ENCODE measurements at places on chromosomes 2 and 18.

DNA sequence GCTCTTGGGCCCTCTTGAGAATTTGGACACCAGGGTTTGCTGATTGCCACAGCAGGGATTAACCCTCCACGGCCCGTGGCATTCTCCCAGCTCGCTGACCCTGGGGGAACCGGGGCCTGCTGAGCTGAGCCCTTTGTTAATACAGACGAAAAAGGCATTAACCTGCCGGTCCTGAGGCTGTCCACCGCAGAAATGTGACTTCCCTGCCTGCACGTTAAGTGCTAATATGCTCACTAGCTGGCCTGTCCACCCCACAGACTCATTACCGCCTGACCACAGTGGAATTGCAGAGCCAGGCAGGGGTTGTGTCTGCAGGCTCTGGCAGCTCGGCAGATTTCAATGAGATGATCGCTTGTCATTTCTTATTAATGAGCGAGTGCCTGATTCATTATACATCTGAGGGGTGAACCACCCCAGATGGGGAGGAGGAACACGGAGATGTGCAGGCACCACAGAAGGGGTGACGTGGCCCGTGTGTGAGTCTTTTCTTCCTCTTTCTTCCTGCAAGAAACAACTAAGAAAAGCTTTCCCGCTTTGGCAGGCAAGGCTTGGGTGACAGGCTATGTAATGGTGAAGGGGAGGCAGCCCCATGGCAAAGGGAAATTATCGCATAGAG lies 126.0 kb downstream of the GLI2 start:
- DNase-seq: no peak

GRCh38 chr18:49652881-49653724 lies 91.2 kb downstream of the LIPG start:
- no peak for DNase-seq

GRCh38 chr2:98234776-98235175 lies 111.5 kb upstream of the CNGA3 start:
- no peak for DNase-seq

- DNase-seq: no peak
These were observed 108.3 kb downstream of the CDH7 start for GRCh38 chr18:65859075-65859474.

GRCh38 chr2:177537213-177537612 lies 144.6 kb downstream of the AGPS start:
- DNase-seq: no peak

GRCh38 chr2:38743672-38744398 lies 7.3 kb downstream of the SRSF7 start:
- DNase-seq: no peak
